ENCODE measurements at places on chromosomes 5 and 9.

DNA sequence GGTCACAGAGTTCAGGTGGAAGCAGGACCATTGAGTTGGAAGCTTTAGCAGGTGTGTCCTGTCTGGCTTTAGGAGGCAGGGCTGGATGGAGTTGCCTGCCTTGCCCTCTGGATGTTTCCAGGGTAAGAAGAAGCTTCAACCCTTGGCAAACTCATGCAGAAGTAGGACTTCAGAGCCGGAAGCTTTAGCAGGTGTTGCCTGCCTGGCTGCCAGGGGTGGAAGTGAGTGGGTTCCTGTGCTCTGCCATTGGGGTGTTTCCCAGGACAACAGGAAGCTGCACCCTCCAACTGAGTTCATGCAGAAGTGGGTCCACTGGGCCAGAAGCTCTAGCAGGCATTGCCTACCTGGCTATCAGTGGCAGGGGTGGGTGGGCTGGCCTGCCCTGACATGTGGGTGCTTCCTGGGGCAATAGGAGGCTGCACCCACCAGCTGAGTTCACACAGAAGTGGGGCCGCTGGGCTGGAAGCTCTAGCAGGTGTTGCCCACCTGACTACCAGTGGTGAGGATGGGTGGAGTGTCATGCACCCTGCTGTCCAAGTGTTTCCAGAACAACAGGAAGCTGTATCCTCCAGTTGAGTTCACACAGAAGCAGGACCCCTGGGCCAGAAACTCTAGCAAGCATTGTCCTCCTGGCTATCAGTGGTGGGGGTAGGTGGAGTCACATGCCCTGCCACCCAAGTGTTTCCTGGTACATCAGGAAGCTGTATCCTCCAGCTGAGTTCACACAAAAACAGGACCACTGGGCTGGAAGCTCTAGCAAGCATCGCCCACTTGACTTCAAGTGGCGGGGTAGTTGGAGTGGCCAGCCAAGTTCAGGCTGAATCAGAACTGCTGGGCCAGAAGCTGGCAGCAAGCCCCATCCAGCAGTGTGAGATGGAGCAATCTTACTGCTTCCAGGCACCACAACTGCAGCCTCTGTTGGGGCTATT lies 24.6 kb downstream of the LOX start:
- no peak for DNase-seq

DNA sequence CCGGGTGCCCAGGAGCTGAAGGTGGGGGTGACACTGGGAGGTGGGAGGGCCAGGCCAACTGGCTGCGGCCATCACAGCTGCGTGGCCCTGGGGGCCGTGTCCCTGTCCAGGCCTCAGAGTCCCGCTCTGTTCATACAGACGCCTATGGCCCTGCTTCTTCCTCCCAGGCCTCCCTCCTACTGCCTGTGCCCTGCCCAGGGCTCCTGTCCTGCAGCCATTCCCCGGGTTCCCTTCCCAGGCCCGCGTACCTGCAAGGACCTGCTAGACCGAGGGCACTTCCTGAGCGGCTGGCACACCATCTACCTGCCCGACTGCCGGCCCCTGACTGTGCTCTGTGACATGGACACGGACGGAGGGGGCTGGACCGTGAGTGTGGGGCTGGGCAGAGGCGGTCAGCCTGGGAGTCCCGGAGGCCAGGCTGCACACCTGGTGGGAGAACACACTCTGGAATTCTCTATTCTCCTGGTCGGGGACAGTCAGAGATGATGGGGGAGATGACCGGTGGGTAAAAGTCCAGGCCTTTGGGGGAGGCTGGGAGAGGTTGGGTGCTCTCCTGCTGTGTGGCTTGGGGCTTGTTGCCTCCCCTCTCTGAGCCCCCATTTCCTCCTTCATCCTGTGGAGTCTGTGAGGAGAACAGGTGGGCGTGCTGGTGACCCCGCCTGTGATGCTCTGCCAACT lies 4.5 kb downstream of the FCN2 start:
- DNase-seq: no peak

DNA sequence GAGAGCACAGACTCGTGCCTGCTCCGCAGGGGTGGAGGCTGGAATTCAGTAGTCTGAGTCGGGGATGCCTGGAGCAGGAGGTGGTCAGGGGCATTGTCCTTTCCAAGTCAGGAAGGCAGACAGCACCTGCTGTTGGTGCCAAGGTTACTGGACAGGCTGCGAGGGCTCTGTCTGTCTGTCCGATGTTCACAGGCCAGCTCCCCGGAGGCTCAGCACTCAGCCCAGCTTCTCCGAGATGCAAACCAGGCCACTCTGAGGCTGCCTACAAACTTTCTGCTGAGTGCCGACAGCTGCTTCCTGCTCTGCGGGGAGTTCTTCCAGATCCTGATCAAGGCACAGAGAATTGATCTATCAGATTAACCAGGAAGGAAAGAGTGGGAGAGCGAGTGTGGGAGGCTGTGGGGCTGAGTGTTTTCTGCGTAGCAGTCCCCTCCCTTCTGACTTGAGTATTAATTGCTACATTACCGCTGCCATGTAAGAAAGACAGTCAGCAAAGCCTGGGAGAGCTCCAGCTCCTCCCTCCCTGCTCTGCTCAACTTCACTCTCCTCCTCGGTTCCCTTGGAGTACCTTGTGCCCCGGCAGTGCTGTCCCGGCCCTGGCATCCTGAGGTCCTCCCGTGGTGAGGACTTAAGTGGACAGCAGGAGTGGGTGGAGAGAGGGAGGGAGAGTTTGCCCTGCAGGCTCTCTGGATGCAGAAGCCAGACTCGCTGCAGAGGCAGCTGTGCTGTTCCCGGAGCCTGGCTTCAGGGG lies 36.0 kb downstream of the KCNMB1 start:
- no peak for DNase-seq

- DNase-seq: no peak
Observed at GRCh38 chr5:90878549-90879196, 320.1 kb downstream of the ADGRV1 start.

DNA sequence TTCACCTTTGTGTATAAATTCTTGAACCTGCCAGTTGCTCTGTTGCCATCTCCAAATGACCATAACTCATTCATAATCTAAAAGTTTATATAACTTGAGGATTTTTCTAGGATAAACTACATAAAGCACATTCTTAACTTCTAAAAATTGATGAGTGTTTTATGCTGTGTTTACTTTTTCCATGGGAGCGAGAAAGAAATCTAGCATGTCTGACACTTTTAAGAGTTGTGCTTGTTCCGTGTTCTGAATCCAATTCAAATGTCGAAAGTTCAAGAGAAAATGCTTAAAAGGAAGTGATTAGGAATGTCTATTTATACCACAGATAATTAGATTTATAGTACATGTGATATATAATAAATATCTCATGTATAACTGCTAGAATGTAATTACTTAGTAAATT lies 154.4 kb downstream of the DEPDC1B start:
- DNase-seq: no peak

- DNase-seq: no peak
Observed at GRCh38 chr9:124652615-124653393, 118.3 kb downstream of the NR6A1 start.

- no peak for DNase-seq
Observed at GRCh38 chr9:14301583-14302021, 12.3 kb downstream of the NFIB start.

GRCh38 chr5:139094154-139095131 lies 103.7 kb downstream of the SIL1 start:
- no peak for DNase-seq

- no peak for DNase-seq
Observed at GRCh38 chr9:106797299-106797698, 65.7 kb upstream of the ZNF462 start.

- DNase-seq: no peak
Observed at GRCh38 chr5:162068412-162068811, 839 bp downstream of the GABRG2 start.

DNA sequence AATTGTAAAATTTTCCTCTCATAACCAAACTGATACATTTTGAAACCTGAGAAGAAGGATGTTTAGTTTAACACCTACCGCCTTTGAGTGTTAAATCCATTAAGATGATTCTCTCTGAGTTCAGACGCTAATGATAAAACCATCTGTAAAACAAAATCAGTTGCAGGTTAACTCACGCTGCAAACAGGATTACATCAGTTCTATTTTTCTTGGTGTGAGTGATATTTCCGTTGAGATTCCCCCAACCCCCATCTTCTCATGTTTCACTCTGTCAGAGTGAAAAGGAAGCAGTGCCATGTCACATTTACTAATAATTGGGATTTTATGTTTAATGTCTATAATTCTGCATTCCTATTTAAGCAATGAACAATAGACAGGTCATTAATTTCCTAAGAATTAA lies 146.5 kb downstream of the FANCC start:
- DNase-seq: no peak

DNA sequence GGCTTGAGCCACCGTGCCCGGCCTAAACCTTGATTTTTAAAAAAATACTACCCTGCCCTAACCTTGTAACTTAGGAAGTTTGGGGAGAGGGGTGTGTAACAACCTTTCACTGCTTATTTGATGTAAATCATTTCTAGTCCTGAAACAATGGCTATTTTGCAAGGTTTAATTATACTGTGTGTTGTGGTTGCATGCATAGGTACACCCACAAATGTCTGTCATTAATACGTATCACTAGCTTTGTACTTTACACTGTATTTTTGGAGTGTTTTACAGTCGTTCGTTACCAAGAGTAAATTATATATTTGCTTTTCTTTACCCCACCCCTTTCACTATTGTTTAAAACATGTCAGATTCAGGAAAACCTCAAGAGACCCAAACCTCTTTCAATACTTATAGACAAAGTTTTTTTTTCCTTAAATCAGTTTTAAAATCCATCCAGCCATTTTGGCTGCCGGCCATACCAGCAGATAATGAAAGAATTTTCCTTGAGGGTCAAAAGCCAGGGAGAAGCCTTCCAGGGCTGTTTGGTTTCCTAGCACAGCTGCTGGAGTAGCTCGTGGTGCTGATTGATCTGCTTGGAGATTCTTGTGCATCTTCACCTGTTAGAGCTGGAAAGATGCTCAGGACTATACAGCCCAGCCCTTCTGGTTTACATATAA lies 50.7 kb downstream of the DOCK8 start:
- DNase-seq: no peak

DNA sequence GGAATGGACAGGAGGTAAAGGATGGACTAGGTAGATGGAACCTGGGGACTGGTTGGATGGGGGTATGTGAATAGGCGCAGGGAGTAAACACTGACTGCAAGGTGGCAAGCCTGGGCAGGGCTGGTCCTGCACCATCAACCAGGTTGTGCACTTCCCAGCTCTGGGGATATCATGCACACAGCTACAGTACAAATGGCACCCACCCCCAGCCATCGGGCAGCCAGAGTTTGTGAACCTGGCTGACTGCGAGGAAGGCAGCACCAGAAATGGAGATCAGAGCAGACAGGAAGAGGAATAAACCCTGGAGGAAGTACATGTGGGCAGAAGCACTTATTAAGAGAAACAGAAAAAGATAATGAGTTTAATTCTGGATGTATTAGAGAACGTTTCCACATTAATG lies 229.1 kb downstream of the ESM1 start:
- no peak for DNase-seq

GRCh38 chr9:85527331-85528020 lies 214.3 kb downstream of the AGTPBP1 start:
- no peak for DNase-seq

- no peak for DNase-seq
Observed at GRCh38 chr9:135087899-135088347, 455 bp downstream of the OLFM1 start.

- DNase-seq: no peak
Observed at GRCh38 chr9:79883073-79883645, 311.4 kb downstream of the TLE4 start.

DNA sequence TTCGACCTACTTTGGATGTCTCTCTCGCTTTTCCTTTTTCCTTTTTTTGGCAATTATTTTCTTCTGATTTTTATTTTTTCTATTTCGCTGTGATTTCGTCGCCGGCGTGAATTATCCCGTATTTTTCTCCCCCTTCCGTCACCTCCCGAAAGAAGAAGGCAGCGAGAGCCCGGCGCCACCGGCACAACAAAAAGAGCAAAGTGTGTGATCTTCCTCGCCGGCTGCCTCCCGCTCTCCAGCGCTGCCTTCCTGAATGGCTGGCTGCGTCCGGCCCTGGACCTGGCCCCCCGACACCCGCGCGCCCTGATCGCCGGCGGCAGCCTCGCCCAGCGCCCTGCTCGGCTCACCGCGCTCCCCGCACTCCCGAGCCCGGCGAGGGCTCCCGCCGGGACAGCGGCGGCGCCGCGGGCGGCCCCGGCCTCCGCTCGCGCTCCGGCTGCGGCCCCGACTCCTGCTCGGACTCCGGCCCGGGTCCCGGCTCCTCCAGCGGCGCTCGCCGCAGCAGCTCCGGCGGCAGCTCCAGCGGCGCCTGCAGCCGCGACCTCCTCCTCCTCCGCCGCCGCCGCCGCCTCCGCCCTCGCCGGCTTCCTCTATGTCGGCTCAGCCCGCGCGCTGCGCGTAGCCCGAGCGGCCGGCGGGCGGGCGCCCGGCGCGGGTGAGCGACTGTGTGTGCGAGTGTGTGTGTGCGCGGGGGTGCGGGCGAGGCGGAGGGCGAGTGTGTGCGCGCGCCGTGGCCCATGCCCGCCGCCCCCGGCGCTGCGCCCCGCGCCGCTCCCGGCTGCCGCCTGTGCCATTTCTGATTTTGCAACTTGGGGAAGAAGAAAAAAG lies 960 bp downstream of the NR2F1 start:
- DNase-seq: no peak

GRCh38 chr9:13013991-13014883 lies 239.4 kb downstream of the LURAP1L start:
- DNase-seq: no peak

GRCh38 chr5:149268928-149269557 lies 2.6 kb upstream of the AFAP1L1 start:
- DNase-seq: no peak

DNA sequence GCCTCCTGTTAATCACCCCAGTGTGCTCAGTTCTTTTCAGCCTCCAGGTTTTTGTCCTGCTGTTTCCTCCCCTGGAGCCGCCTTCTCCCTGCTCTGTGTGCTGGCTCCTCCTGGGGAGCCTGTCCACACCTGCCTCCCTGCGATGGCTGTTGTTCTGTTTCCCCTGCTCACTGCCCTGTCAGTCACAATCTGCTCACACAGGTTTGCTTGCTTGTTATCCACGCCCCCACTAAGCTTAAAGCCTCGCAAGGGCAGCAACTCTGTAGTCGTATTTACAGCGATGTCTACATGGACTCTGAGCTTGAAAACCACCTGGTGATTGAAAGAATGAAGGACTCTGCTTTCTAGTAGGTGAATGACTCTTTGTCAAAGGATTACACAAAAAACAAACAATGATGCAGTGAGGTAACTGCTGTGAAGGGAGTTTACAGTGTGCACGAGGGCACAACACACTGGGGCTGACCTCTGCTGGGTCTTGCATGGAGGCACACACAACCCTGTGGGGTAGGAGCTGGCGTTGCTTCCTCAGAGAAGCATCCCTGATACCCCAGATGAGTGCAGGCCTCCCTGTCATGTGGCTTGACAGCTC lies 39.6 kb upstream of the TEX48 start:
- no peak for DNase-seq

All from stimulated activated CD4-positive, alpha-beta T cell treated with anti-CD3 and anti-CD28 coated beads, Interleukin-15, amount 100 ng/mL, for 48 hours (primary cell).